Stimulated activated CD4-positive, alpha-beta T cell treated with anti-CD3 and anti-CD28 coated beads, Interleukin-4, amount 100 ng/mL, for 1 hour (primary cell): ENCODE measurements at places on chromosomes 5 and 9.

GRCh38 chr5:141903261-141903660 lies 20.4 kb upstream of the DELE1 start:
- no peak for DNase-seq

DNA sequence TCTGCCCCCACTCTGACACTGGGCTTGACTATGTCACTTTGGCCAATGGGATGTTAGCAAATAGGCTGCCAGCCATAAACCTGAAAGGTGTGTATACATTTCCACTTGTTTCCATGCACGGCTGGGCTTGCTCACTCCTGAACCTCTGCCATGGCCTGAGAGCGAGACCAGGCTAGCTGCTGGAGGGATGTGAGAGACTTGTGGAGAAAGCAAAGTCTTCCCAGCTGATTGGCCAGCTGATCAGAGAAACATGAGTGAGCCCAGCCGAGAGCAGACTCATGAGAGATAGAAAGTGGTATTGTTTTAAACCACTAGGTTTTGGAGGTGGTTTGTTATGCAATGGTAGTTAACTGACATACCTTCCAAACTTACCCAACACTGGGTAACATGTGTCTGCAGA lies 13.9 kb downstream of the FAM193B start:
- no peak for DNase-seq

DNA sequence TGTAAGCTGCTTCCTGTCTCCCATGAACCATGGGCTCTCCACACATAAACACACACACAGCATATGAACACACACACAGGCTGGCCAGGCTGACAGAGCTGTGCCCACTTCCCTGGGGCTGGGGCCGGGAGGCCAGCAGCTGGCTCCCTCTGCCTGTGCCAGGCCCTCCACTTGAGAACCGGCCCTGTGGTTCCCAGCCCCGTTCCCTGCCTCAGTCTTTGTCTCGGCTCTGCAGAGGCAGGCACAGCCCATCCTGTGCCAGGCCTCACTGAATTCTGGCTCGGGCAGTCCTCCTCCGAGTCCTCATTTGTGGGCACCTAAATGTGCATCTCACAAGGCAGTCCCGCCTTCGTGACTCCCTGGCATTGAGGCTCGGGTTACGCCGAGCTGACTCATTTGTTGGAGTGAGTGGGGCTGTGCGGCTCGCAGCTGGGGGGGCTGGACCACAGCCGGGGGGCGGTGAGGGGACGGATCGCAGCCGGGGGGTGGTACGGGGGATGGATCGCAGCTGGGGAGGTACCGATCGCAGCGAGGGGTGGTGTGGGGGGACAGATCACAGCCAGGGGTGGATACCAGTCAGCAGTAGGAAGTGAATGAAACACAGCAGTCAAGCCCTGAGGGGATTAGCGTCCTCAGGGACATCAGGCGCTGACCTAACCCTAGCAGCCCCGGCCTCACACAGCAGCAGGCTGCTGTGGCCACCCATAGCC lies 72.3 kb downstream of the PSMB7 start:
- DNase-seq = no peak

GRCh38 chr9:38747067-38747466 lies 27.1 kb upstream of the FAM240B start:
- DNase-seq = no peak

GRCh38 chr5:27325513-27325912 lies 287.1 kb upstream of the CDH9 start:
- DNase-seq = no peak

DNA sequence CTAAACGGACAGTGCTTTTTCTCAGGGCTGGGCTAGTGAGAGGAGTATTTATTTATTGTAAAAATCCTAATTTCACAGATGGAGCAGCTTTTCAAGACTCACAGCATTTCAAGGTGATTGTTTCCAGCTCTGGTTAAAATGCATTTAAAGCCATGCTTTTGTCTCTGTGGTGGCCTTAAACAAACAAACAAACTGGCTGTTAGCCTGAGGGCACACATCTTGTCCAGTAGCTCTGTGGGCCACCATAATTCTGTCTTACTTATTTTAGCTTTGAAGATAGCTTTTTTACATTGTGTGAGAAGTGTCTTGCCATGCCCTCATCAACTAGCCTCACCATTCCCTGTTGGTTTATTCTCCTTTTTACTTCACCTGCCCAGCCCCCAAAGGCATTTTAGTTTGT lies 218.2 kb downstream of the PSAT1 start:
- DNase-seq = no peak

GRCh38 chr9:91914404-91914803 lies 35.6 kb downstream of the ROR2 start:
- DNase-seq = no peak

- DNase-seq = no peak
Measured at GRCh38 chr5:7015586-7016256, 302.5 kb downstream of the TENT4A start.

- no peak for DNase-seq
Measured at GRCh38 chr5:109705596-109705995, 15.9 kb downstream of the MAN2A1 start.

DNA sequence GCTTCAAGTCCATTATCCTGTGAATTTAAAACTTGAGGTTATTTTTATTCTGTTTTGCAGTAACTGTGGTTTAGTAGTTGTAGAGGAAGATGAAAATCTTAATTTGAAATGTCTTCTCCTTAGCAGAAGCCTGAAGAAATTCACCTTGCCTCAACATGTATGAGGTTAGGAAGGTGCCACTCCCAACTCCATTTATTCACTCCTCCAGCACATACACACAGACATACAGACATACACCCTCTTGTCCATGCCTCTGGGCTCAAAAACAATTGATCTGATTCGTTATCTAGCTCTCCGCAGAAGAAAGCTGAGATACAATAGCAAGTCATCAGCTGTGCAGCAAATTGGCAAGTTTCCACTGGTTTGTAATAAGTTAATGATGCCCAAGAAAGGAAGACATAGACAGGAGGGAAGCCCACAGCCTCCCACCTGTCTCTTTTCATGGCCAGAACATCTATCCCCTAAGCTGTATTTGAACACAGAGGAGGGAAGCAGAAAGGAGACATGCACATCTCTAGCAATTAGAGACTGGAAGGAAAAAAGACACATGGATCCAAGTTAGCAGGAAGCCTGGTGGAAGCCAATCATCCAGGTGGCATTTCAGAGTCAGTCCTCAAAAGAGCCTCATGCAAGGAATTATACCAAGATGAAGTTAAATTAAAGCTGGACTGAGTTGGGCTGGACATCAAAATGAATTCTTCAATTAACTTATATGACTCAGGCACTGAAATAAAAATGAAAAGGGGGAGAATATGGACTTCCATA lies 257.9 kb downstream of the ASTN2 start:
- no peak for DNase-seq

GRCh38 chr5:118825226-118825625 lies 163.1 kb downstream of the DTWD2 start:
- no peak for DNase-seq

- no peak for DNase-seq
Measured at GRCh38 chr5:90810211-90810610, 251.6 kb downstream of the ADGRV1 start.

GRCh38 chr9:125325826-125326225 lies 64.2 kb downstream of the GAPVD1 start:
- no peak for DNase-seq

DNA sequence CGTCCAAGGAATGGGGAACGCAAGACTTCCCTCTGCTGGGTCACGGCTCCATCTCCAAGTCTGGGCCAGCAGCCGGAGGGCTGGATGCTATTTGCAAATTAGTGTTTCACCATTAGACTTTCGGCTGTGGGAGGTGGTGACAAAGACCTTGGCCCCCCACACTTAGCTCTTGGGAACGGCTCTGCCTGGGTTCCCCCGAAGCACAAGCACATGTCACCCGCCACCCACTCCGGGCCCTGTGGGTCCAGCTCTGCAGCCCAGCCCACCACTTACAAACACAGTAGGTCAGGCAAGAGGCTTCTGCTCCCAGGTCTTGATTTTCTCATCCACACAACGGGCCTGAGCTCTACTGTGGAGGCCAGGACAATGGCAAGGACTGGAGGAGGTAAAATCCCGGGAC lies 25.8 kb upstream of the TMEM250 start:
- no peak for DNase-seq
